ENCODE measurements at places on chromosomes 2 and 18.

DNA sequence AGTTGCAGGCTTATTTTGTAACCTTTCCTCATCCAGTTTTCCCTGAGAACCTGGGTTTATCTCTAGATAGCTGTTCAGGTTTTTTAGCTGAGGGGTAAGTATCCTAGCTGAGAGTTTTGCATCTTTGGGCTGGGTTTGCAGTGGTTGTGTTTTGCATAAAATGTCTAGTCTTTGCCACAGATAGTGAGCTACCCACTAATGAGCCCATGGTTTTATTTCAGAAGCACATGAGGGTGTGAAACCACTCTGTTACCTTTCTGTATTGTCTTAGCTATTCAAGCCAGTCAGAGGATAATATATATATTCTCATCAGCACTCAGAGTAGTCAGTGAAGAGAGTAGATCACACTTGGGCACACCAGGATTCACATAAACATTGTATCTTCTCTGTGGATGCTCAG is 24.6 kb upstream of the TXNDC2 start:
- DNase-seq: no peak

GRCh38 chr2:12440731-12441130 is 276.0 kb upstream of the TRIB2 start:
- no peak for DNase-seq

GRCh38 chr18:29250259-29250658 is 1073.3 kb upstream of the CDH2 start:
- no peak for DNase-seq

DNA sequence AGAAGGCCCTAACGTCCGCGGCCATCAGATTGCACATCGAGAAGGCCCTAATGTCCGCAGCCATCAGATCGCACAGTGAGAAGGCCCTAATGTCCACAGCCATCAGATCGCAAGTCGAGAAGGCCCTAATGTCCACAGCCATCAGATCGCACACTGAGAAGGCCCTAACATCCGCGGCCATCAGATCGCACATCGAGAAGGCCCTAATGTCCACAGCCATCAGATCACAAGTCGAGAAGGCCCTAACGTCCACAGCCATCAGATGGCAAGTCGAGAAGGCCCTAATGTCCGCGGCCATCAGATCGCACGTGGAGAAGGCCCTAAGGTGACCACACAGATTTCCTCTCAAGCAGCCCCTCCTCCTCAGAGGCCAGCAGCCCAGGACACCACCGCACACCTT is 193.2 kb upstream of the PXDN start:
- no peak for DNase-seq

DNA sequence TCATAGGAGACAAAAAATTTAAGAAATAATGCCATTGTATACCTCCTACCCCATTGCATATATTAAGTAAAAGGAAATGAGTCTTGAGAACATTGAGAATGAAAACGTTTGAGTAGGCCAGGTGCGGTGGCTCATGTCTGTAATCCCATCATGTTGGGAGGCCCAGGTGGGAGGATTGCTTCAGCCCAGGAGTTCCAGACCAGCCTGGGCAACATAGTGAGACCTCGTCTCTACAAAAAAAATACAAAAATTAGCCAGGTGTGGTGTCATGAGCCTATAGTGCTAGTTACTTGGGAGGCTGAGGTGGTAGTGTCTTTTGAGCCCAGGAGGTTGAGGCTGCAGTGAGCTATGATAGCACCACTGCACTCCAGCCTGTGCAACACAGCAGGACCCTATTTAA is 107.7 kb upstream of the MGAT5 start:
- DNase-seq: no peak

DNA sequence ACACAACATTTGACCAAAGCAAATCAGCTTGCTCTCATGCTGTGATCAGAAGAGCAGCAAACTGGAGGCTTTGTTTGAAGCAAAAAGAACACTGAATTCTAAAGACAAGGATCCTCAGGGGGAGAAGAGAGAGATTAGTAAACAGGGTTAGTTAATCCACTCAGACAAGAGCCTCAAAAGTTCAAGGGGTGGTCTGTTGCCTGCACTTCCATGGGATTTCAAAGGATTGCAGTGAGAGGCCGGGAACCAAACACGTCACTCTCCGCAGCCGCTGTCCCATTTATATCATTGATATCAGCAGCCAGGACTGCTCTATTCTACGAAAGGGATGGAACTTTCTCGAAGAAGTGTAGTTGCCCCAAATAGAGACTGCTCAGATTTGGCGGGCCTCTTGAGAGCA is 97.8 kb upstream of the SP3 start:
- no peak for DNase-seq

DNA sequence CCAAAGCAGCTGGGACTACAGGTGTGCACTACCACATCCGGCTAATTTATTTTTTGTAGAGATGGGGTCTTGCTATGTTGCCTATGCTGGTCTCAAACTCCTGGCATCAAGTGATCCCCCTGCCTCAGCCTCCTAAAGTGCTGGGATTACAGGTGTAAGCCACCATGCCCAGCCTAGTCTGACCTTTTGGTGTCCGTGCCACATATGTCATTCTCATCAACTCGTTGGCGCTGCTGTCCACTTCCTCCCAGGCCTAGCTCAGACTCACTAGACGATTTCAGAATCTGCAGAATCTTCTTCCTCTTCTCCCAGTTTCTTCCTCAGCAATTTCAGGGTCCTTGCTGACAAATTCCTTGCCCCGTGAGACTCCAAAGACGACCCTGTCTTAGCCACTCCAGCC is 39.8 kb upstream of the DNMT3A start:
- no peak for DNase-seq

GRCh38 chr2:30026091-30027055 is 105.0 kb upstream of the ALK start:
- peak; percentile 2 for DNase-seq

Measured in mesenchymal stem cell (in vitro differentiated cells and primary cell).